SJCRH30 (cell line): ENCODE measurements at places on chromosomes 2 and 18.
A peak's percentile ranks its signal among the peaks of the same experiment; 100 is the strongest.

GRCh38 chr2:3288470-3289170 lies 89.0 kb downstream of the EIPR1 start:
- DNase-seq = no peak

DNA sequence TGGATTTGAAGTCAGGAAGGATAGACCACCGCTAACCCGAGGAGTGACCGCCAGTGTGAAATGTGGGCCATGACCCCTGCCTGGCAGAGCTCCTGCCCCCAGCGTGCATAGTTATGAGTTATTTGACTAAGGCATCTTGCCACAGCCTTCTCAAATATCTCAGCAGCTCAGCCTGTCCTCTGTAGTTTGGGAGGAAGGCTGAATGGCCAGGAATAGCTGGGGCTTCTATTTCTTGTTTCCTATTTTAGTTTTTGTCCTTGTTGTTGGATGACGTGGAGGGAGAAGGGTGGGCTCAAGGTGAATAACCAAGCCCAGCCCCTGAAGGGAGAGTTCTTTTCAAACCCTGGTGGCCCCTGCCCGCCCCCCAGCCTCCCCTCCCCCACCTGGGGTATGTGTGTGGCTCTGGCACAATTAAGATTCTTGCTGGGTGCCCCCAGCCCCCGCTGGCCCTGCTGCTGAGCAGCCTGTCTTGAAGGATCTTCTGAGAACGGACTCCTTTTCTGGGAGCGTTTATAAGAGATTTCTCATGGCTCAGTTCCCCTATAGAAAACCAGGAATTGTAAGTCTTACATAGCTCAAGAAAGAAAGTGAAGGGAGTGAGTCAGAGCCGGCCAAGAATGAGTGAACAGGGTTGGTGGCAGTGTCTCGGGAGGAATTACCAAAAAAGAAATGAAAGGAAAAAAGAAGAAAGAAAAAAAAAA lies 157.4 kb downstream of the GLI2 start:
- DNase-seq = no peak

DNA sequence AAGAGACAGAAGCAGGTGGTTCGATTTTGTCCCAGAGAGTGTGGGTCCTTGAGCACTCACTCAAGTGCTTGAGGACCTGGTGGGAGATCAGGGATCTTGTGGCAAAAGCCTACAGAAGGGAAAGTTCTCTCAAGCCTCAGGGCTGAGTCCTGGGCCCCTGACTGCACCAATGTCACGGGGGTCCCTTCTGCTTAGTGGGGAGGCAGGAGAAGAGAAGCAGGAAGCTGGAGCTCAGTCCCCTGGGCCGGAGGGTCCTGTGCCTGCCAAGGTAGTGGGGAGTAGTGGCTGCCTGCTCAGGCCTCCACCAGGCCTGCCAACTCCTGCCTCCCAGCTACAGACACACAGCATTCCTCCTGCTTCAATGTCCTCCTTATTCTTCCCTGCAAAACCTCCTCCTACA lies 11.7 kb downstream of the CAPN14 start:
- no peak for DNase-seq

DNA sequence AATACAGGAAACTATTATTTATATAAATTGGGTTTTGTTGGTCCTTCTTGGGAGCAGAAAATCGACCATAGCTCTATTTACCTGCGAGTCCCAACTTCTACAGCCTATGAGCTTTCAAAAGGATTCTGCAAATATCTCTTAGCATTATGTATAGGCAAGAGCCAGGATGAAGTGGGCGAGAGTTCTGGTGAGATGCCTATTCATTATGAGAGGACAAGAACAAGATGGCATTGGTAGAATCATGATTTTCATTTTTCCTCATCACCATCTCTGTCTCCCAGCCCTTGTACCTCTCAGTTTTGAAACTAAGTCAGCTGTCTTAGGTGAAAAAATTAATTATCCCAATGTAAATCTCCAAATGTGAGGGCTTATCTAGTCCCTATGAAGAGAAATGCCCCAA lies 25.0 kb downstream of the WIPF1 start:
- DNase-seq = no peak

- no peak for DNase-seq
These were observed 1185.2 kb upstream of the PIK3C3 start for GRCh38 chr18:40769786-40770185.

DNA sequence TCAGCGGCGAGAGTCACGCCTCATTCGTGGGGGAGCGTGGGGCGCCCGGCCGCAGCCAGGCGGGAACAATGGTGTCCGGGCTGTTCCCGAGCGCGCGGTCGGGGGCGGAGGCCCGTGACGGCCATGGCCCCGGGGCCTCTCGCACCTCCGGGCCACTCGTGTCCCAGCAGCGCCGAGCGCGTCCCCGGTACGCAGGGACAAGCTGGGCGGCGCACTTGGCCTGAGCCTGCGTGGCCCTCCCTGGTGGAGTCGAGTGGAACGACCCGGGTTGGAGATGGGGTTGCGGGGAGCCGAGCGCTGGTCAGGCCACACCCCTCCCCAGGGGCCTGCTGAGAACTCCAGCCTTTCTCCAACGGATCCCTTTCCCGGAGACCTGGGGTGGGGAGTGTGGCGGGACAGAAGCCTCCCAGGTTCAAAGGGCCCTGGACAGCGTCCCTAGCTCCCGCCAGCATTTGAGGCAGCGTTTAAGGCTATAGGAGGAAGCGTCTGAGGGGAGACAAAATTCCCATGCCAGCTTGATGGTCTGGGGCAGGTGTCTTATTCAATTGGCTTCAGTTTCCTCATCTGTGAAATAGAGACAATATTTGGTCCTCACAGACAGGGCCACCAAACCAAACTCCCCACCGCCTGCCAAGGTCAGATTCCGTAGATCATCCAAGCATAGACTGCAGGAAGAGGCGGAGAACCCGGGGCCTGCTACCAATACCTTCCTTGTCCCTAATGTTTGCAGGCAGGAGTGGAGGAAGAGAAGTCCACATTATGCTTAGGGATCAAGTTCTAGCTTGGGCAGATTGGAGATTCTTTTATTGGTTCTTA lies 553 bp downstream of the CNDP2 start:
- peak; percentile 60 for DNase-seq
